Left ventricle myocardium superior (tissue), 1 donor: ENCODE measurements at places on chromosomes 1 and 21. TPM values are rescaled to one million over a fixed set of nuclear protein-coding genes. Genes with fewer than 3 reads are reported as not detected.

AK2 gene
- 121 TPM for total RNA-seq

UQCRHL gene
- total RNA-seq = 6.0 TPM

KRTAP12-2 gene
- total RNA-seq = not detected

ZFP69 gene
- 1.9 TPM for total RNA-seq

- DNase-seq = no peak
Measured at GRCh38 chr21:35396655-35397054, 347.6 kb upstream of the RUNX1 start.

DNA sequence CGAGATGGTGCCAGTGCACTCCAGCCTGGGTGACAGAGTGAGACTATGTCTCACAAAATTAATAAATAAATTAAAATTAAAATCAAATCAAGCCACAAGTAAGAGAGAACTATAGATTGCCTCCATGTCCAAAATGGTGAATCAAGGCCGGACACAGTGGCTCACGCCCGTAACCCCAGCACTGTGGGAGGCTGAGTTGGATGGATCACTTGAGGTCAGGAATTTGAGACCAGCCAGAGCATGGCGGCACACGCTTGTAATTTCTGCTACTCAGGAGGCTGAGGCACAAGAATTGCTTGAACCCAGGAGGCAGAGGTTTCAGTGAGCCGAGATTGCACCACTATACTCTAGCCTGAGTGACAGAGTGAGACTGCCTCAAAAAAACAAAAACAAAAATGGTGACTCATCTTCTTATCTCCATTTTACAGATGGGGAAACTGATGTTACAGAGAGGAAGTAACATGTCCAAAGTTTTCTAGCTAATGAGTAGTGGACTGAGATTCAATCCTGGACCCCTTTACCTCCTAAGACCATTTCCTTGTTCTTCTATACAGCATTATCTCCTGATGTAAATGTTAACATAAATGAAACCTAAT lies 99.0 kb upstream of the HNRNPU start:
- no peak for DNase-seq

DNA sequence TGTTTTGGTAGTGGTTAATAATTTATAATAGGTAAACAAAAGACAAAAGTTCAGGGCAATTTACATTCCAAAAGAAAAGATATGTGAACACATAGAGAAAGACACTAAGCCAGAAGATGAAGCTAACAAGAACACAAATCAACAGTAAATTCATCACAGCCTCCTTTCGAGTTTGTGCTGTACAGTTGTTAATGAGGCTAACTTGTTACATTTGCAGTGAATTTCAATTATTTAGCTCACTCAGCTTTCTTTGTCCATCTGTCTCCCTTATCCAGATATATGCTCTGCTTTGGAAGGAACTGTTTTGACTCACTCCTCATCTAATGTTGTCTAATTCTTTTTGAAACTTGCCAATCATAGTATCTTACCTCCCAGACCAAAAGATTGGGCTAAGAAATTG lies 423.3 kb upstream of the OLFM3 start:
- no peak for DNase-seq

- no peak for DNase-seq
Measured at GRCh38 chr1:94227624-94228023, 9.8 kb downstream of the ARHGAP29 start.

- no peak for DNase-seq
Measured at GRCh38 chr1:17671314-17671705, 83.8 kb upstream of the ACTL8 start.

- DNase-seq = no peak
Measured at GRCh38 chr1:51818487-51818886, 60.0 kb downstream of the NRDC start.

- peak; percentile 41 for DNase-seq
Measured at GRCh38 chr1:223364685-223365382, 858 bp upstream of the SUSD4 start.

DNA sequence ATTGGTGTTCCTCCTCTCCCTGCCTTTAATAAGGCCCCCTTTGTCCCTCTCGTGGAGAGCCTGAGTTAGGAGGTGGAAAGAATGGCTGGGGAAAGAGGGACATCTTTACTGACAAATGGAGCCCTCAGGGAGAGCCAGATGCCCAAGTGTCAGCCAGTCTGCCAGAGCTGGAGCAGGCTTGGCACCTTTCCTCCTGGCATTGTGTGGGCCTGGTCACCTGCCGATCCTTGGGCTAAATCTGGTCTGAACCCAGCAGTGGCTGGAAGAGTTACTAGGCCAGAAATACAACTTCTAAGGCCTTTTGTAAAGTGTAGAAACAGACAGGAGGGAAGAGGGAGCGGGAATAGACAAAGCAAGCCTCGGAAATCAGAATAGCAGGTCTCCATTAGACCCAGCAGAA lies 24.9 kb downstream of the VANGL1 start:
- DNase-seq = peak; percentile 81

GRCh38 chr1:34876406-34876805 lies 16.9 kb upstream of the SMIM12 start:
- DNase-seq = no peak

- DNase-seq = no peak
Measured at GRCh38 chr1:205942631-205943159, 561 bp downstream of the SLC26A9 start.
